NCI-H1092 (cell line): ENCODE measurements at places on chromosomes 2 and 18.

GRCh38 chr2:53286345-53286744 lies 481.3 kb upstream of the CHAC2 start:
- DNase-seq = no peak

DNA sequence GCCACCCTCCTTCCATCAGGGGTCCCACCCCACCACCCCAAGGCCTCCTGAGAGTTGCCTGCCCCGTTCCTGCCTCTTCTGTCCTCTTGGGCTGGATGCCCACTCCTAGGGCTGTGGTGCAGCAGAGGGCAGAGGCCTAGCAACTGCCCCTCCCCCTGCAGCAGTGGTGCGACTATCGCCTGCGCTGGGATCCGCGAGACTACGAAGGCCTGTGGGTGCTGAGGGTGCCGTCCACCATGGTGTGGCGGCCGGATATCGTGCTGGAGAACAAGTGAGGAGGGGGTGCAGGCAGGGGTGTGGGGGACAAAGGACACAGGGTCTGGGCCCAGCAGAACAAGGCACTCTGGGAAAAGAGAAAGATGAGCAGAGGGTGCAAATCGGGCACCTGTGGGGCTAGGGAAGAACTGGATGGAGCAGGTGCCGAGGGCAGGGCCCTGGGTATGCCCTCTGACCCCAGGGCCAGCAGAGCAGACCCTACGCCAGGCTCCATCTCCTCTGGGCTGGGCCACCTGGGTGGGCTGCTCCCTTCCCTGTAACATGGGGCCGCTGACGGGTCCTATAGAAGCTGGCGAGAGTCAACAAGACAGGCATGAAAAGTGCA lies 1.0 kb downstream of the CHRNG start:
- no peak for DNase-seq

DNA sequence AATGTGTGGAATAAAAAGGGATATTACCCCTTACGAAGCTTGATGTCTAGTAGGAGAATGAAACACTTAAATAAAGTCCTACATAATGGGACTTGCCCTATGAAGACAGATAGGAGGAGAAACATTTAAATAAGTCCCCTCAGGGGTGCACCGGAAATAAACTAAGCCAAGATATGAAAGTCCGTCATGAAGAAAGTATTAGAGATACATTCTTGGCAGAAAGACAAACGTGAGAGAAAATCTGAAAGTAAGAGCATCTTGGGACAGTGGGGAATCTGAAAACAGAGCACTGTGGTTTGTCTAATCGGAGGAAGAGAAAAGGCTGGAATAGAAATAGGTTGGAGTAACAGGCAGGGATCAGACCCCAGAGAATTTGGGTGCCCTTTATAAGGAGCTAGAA lies 516.9 kb upstream of the DSEL start:
- DNase-seq = no peak

GRCh38 chr2:61151436-61151835 lies 10.6 kb upstream of the C2orf74 start:
- no peak for DNase-seq

GRCh38 chr2:175806125-175806490 lies 196.0 kb downstream of the LNPK start:
- DNase-seq = no peak

DNA sequence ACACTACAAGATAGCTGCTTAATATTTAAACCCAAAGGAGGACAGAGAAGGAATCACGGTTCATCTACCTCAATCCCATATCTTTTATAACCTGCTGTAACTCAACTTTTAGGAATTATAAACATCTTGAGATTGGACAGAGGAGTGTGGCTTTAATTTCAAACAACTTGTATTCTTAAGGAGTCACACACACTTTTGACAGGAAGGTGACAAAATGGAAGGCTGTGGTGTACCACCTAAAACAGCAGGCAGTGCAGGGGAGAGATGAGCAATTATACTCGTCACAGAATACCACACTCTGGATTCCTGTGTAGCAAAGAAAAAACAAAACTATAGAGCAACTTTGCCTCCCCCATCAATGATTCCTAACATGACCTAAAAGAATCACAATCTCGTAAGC lies 194.8 kb downstream of the ZEB2 start:
- DNase-seq = no peak

- DNase-seq = no peak
These were observed 701.1 kb upstream of the KLHL29 start for GRCh38 chr2:22683914-22684313.

DNA sequence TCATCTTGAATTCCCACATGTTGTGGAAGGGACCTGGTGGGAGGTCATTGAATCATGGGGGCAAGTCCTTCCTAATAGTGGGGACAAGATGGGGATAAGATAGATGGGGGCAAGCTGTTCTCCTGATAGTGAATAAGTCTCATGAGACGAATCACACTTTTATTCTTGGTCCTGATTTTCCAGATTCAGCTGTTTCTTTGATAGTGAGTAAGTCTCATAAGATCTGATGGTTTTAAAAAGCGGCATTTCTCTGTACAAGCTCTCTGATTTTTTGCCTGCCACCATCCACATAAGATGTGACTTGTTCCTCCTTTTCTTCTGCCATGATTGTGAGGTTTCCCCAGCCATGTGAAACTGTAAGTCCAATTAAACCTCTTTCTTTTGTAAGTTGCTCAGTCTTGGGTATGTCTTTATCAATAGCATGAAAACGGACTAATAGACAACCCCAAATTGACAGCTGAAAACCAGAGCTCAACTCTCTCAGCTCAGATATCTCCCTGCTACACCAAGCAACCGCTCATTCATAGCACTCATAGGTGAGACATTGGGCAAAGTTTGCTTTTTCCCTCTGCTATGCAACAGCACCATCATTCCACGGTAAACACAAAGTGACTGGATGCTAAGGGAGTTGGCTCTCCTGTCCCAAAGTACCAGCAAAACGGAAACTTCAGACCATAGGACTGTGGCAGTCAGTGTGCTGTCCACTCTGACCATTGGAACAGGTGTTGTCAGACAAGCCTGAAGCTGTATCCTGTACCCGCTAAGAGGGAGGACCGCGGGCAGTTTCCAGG lies 44.9 kb upstream of the TBC1D8 start:
- DNase-seq = no peak

GRCh38 chr18:4808891-4809290 lies 353.8 kb upstream of the DLGAP1 start:
- no peak for DNase-seq

DNA sequence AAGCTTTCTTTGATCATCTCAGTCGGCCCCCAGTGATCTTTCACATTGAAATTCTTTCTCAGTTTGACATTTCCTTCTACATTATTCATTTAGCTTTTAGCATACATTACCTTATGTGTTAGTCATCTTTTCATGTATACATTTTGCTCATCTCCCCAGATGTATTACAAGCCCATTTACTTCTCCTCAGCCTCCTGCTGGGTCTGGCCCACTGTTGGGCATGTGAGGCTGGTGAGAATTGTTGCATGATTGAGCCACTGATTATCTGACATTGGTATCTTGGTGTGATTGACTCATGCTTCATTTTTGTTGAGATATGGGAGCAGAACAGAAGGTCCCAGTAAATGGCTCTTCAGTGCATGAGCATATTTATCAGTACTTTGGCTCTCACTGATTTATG lies 300.1 kb upstream of the DDX18 start:
- no peak for DNase-seq

- DNase-seq = no peak
These were observed 143.4 kb downstream of the NDUFA10 start for GRCh38 chr2:239881561-239882320.

- peak; percentile 12 for DNase-seq
These were observed 218.8 kb downstream of the HDAC4 start for GRCh38 chr2:239181903-239182581.

DNA sequence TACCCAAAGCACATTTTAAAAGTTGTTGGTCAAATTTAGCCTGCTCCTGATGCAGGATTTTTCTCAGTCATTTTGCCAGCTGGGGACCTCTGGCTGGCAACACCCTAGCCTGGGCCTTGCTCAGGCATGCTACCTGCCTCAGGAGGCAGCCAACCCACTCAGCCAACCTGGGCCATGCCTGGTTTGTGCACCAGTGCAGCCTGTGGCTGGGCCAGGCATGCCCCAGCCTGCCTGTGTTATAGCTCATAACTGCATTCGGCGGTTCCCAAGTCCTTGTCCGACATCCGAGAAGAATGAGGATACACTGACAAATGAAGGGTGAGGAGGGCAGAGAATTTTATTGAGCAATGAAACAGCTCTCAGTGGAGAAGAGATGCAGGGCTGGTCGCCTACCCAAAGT lies 608.0 kb downstream of the SUCLG1 start:
- no peak for DNase-seq

GRCh38 chr2:186853951-186854350 lies 5.0 kb upstream of the ZSWIM2 start:
- DNase-seq = no peak

- no peak for DNase-seq
These were observed 33.7 kb upstream of the CDC42EP3 start for GRCh38 chr2:37705191-37705590.

DNA sequence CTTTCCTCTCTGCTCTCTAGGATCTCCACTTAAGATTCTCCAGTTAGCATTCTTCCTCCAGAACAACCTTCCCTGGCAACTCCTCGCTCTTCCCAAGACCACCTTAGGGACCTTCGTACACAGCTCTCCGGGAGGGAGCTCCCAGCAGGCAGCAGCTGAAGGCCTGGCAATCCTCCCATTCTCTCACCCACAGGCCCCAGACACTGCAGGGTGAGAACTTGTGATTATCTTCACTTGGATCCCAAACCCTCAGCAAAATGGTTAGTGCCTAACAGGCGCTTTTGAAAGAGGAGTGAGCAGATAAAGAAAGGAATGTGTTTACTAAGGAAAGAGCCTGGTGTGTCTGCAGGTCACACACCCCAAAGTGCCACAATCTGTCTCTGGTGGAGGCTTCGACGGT lies 83.8 kb upstream of the SNTG2 start:
- no peak for DNase-seq

- DNase-seq = no peak
These were observed 801.3 kb upstream of the ID2 start for GRCh38 chr2:7880566-7880965.

GRCh38 chr18:6509832-6510231 lies 95.1 kb upstream of the L3MBTL4 start:
- no peak for DNase-seq

GRCh38 chr2:152036611-152037469 lies 62.0 kb downstream of the CACNB4 start:
- DNase-seq = peak; percentile 45

GRCh38 chr2:11344956-11345677 lies 681 bp upstream of the ROCK2 start:
- no peak for DNase-seq

- no peak for DNase-seq
These were observed 72.0 kb downstream of the SPRED2 start for GRCh38 chr2:65360441-65360840.
